ENCODE measurements at places on chromosomes 6 and 20. TPM values are rescaled to one million over a fixed set of nuclear protein-coding genes. Genes with fewer than 3 reads are reported as not detected.

The SCP2D1 gene
- total RNA-seq, result not detected

The CDH4 gene
- not detected for total RNA-seq

The MYH7B gene
- total RNA-seq, result 238 TPM

The BPIFB2 gene
- not detected for total RNA-seq

The ENPP3 gene
- 0.16 TPM for total RNA-seq

The ZBP1 gene
- total RNA-seq, result 0.43 TPM

The HFE gene
- total RNA-seq, result 2.4 TPM

The PIM1 gene
- 16.6 TPM for total RNA-seq

The PTCHD4 gene
- total RNA-seq, result 1.1 TPM

The TRIM10 gene
- 0.08 TPM for total RNA-seq

Data from cardiac septum (tissue), 1 donor.